Testis (tissue), 5 donors: ENCODE measurements at places on chromosomes 7 and 10.

GRCh38 chr10:77834943-77835668 is 91.4 kb downstream of the DLG5 start:
- no peak for DNase-seq

DNA sequence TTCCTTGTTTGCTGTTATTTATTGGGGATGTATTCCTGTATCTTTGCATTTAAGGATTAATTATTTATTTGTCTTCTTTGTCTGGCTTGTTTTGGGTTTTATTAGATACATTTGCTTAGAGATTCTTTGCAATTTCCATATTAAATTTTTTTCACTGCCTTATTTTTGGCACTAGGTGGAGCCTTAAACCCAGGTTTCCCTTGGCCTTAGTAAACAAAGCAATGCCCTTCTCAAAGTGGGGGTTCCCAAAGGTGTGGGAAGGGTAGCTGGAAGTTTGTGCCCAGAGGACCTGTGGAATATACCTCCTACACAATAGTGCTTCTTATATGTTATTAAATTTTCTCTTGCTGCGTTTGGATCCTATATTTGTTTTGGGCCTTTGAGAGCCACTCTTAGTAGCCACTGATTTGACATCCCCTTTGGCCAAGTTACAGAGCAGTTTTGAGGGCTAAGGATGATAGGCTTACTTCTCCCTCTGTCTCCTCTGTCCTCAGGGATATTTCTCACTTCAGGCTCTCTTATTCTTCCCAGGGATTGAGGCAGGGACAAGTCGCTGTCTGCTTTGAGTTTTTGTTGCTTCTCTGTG is 162.3 kb downstream of the ITGB1 start:
- no peak for DNase-seq

- no peak for DNase-seq
Observed at GRCh38 chr10:84965468-84965867, 637.1 kb downstream of the CCSER2 start.

DNA sequence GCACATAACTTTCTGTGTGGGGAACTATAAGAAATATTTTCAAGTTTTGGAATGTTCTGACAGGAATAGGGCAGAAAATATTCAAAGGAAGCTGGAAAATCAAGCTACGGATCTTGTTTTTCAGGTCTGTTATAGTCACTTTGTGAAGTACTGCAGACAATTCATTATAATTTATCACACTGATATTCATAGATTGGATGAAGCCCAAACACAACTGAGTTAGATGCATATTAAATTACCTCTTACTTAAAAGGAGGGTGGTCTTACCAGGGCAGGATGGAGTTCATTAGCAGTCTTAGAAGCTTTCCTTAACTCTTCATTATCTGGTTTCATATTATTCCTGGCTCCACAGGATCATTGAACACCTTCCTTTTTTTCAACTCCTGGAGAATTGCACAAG is 242.3 kb downstream of the DYNC1I1 start:
- DNase-seq, result no peak

DNA sequence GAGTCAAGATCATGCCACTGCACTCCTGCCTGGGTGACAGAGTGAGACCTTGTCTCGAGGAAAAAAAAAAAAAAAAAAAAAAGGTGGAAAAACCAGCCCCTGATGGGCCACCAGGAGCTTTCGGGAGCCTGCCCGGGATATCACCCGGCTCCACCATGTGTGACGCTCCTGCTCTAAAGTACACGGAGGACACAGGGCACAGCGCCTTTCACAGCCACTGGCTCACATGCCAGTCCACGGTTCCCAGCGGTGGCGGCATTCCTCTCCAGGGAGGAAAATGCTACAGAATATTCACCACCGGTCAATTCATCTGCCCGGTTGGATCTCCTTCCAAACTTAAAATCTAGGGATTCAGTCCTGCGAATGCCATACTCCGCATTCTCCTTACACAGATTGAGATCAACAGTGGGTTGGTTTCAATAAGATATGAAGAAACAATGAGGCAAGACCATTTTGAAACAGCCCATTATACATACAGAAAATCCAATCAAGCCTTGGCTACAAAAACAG is 81.2 kb downstream of the CTBP2 start:
- DNase-seq, result no peak

- no peak for DNase-seq
Observed at GRCh38 chr10:69749178-69750010, 52.3 kb upstream of the COL13A1 start.

- no peak for DNase-seq
Observed at GRCh38 chr10:88292185-88292514, 291.0 kb downstream of the RNLS start.

DNA sequence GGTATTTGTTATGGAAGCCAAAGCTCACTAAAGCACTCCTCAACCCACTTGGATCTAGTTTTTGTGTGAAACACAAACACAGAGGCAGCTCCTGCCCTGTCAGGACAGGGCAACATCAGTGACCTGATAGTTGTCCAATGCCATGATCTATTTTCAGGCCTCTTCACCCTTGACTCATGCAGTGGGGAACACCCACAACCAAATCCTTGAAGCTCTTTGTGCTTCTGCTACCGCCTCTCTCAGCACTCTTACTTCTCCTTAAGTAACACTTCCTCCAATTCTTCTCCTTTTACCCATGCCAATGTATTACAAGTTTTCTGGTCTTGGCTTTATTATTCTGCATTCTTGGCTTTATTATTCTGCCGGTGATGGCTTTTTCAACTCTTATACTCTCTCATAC is 425.3 kb downstream of the INHBA start:
- no peak for DNase-seq

GRCh38 chr10:69438536-69439349 is 12.5 kb upstream of the TSPAN15 start:
- DNase-seq, result no peak

DNA sequence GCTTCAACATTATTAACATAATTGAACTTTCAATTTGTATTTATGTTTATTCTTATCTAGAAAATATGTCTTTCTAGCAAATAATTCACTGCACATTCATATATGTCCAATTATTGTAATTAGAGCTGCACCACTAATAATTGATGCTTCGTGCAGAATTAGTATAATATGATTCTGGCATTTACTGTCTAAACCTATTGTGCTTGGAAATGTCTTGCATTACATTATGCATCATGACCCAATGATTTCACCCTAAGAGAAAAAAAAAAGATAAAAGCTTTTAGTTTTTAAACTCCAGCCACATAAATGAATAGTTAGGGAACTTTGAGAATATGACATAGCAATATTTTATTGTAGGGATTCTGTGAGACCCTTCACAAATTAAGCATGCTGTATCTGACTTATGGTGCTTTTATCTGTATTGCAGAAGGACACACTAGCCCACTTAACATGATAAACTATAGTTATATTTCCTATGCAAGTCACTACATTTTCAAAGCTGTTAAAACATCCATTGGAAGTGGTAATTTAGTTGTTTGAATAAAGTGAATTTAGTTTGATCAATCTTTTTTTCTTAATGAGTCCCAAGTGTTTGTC is 1609.1 kb downstream of the REEP3 start:
- DNase-seq, result no peak

DNA sequence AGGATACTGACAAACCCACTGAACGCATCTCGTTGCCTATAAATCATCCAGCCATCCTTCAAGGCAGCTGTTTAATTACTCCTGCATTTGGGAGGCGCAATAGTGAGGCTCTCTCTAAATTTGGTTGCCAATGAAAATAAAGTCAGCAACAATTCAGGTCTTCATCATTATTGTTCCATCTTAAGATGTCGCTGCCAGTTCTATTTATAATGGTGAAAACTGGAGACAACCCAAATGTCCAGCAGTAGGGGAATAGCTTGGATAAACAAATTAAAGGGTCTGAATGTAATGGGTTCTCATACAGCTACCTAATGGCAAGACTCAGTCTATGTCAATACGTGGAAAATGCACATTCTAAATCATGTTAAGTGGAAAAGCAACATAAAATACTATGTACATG is 120.1 kb upstream of the PLXNA4 start:
- DNase-seq, result no peak

DNA sequence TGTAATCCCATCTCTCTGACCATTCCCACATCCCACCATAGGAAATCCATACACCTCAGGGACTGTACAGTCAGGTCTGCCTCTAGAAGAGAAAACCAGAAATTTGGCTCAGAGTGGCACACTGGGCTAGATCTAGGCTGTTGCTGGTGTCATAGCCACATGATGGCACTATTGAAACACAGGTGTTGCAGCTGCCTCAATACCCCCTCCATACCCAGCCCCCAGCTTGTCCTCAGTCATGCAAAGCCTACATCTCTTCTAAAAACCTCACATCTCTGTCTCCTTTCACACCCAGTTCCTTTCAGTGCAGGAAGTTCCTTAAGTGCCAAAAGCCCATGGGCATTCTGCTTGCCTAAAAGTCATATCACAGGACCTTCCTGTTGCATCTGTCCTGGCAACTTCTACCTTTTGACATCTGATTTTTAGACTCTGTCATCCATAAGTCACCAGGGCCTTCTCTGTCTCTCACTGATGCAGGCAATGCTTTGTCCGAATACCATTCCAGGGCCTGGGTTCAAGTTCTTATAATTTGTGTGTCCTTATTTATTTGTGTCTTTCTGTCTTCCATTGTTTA is 27.0 kb upstream of the HIBADH start:
- peak; percentile 55 for DNase-seq

DNA sequence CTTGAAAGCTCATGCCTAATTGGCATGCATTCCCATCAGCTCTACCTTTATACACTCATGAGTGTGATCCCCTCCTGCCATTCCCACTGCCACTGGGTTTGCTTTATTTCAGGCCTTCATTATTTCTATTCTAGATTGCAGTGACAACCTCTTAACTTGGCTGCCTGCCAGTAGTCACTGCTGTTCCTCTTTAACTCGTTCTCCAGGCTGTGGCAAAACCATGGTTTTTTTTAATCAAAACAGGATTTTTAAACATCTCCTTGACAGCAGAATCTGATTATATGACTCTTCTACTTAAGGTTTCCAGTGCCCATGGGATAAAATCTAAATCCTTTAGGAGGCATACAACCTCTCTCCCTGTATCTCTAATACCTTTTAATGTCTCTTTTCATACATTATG is 223.7 kb upstream of the PCDH15 start:
- no peak for DNase-seq

- no peak for DNase-seq
Observed at GRCh38 chr7:11714205-11714604, 117.8 kb downstream of the THSD7A start.

DNA sequence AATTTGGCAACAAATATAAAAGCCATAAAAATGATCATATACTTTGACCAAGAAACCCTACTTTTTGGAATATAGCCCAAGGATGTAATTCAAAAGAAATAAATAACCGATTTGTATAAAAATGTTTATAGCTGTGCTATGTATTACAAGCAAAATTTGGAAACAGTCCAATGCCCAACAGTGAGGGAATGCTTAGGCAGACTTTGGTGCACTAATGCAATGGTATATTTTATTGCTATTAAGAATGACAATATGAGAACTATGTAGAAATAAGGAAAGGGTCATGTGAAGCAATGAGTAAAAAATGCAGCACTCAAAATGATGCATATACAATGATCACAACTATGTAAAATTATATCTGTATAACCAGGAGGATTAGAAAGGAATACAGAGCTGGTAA is 273.8 kb upstream of the HPS1 start:
- no peak for DNase-seq

GRCh38 chr10:124254490-124254889 is 161.1 kb upstream of the CHST15 start:
- no peak for DNase-seq

DNA sequence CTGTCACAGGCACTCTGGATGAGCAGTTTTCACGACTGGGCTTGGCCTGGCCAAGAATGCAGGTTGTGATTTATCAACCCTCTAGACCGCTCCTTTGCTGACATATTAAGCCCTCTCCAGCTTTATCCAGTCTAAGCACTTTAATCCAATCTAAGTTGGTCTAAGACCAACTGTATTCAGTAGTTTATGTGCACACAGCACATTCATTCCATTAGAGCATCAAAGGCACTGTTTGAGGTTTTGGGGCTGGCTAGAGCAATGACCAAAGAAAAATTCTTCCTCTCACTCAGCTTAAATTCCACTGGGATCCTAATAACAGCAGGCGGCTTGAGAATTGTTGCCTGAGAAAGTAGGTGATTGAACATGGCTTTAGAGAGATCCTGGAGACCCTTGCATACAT is 176.0 kb upstream of the INSYN2A start:
- DNase-seq, result no peak

DNA sequence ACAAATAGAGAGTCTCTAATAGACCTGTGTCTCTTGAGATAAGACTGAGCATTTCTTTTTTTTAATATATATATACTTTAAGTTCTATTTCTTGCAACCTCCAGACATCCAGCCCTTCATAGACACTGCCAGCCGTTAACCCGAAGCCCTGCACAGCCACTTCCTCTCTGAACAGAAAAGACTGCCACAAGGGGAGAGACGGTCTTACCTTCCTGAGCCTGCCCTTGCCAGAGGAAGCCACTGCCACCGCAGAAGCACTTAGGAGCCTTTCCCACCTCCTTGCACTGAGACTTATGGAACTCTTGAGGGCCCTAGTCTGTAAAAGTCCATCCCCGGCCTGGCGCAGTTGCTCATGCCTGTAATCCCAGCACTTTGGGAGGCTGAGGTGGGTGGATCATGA is 31.8 kb upstream of the PRSS1 start:
- no peak for DNase-seq

GRCh38 chr10:22228943-22229801 is 11.4 kb upstream of the EBLN1 start:
- DNase-seq, result peak; percentile 92

GRCh38 chr10:132465889-132466519 is 69.0 kb downstream of the PWWP2B start:
- DNase-seq, result no peak

DNA sequence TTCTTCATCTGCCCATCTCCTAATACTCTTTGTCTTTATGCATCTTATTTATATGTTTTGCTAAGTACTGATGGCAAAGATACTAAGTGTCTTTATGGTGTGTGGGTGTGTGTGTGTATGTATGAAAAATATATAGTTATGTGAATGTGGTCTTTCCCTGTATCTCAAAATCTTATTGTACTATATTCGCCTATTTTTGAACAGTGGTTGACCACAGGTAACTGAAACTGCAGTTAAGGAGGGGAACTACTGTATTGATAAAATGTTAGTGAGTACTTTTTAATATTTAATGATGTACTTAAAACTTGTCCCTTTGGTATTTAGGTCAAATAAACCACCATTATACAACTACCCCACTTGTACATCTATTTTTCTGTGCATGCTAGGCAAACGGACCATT is 85.9 kb downstream of the ADD3 start:
- no peak for DNase-seq

- DNase-seq, result no peak
Observed at GRCh38 chr7:72053292-72053691, 358.8 kb downstream of the CALN1 start.

GRCh38 chr10:1109795-1110673 is 53.8 kb downstream of the WDR37 start:
- peak; percentile 65 for DNase-seq

- DNase-seq, result peak; percentile 17
Observed at GRCh38 chr10:108521827-108522492, 1357.5 kb upstream of the SORCS1 start.
